Stimulated activated CD4-positive, alpha-beta T cell treated with anti-CD3 and anti-CD28 coated beads, Interleukin-15, amount 100 ng/mL, for 1 hour (primary cell): ENCODE measurements at places on chromosomes 7 and 10.

DNA sequence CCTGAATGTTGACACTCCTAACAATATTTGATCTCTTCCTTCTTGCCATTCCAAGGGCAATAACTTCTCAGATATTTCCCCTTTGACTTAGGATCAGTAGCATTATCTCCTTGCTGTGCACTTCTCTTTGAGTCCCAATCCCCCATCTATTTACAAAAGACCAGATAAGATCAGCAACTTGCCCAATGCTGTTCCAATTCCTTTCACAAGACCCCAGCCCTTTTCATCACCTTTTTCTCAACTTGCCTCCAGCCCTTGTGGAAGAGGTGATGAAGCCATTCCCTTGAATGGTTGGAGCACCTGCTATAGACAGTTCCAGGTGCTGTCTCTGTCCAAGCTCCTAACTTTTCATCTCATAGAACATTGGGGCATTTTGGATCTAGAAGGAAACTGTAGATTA is 51.1 kb upstream of the ARID5B start:
- no peak for DNase-seq

DNA sequence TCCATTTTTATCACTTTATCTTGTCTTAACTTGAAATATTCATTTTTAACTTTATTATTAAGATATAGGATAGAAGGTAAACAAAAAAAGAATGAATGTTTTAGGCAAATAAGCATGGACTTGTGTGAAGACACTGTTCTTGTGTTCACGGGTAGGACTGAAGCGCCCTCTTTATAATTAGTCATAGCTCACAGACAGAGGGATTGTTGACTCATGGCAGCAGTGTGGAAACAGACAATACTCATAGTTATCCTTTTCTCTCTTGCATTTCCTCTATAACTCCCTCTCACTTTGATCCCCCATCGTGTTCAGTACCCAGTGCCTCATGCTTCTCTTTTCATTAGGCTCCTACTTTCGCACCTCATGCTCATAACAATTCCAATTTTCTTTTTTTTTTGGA is 731.8 kb downstream of the PHTF2 start:
- DNase-seq = no peak

GRCh38 chr10:114544045-114544659 is 113.9 kb downstream of the ABLIM1 start:
- DNase-seq = peak; percentile 55

DNA sequence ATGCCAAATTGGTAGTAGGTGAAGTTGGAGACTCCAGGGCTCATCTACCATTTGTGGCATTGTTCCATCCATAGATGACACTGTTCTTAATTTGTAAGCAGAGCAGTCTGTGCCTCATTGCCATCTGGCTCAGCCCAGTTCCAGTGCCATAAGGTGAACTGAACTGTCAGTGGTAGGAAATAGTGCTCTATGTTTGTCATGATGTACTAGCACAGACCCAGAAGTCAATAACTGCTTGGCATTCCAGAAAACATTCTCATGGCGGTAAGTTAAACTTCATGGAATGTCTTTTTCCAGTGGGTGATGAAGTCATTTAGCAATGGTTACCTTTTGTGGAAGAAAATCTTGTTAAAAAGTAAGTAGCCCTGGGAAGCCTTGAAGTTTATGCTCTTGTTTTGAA is 302.7 kb downstream of the SUGCT start:
- DNase-seq = no peak

DNA sequence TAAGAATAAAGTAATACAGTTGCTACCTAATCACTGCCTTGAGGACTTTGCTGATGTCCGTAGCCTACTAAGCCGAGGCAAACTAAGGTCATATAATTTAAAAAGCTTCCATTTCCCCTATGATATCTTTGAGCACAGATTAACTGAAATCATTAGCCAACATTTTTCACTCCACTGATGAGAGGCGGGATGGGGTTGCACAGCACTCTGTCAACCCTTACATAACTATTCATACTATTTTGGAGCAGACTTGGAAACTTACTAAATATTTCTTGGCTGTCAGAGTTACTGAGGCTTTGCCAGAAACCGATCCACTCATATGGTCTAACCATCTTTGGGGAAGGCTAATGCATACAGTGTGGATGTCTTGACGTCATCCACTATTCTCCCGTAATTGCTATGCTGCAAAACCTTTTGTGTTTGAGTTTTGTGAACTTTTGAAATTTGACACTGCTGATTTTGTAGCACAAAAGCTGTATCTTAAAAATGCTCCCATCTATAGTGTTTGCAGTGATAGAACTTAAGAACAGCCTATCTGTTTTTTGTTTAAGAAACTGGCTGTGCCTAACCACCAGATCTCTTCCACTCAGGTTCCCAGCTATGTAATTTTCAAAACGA is 248.7 kb downstream of the TSPAN12 start:
- DNase-seq = no peak

- no peak for DNase-seq
Measured at GRCh38 chr10:76542307-76542930, 1095.2 kb downstream of the KCNMA1 start.

- no peak for DNase-seq
Measured at GRCh38 chr10:112884179-112884504, 65.9 kb upstream of the TCF7L2 start.

DNA sequence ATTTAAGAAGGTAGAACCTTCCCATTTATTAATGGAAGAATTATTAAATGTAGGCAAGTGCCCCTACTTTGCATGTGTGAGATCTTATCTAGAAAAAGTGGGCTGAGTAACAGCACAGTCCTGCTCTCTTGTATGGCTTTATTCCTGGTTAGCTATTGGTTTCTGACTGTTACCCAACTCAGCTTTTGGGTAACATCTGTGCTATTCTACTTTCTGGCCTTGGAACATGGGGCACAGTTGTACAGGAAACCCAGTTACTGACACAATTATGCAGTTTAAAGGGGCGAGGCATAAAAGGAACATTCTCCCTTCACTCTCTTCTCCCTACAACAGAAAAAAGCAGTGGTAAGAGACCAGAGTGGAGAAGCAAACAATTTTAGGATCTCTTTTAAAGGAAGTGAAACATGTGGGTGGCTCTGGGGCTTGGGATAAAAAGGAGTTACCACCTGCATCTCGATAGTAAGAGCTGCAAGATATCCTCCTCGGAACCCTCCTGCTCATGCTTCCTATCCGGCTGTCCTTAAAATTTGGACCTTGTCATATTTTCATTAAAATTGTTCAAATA is 16.0 kb downstream of the NUDT5 start:
- DNase-seq = no peak

GRCh38 chr10:113538151-113538550 is 14.7 kb upstream of the HABP2 start:
- DNase-seq = no peak

GRCh38 chr10:31830887-31831286 is 97.7 kb downstream of the ARHGAP12 start:
- DNase-seq = no peak

GRCh38 chr7:127375631-127376030 is 16.9 kb downstream of the ZNF800 start:
- no peak for DNase-seq

DNA sequence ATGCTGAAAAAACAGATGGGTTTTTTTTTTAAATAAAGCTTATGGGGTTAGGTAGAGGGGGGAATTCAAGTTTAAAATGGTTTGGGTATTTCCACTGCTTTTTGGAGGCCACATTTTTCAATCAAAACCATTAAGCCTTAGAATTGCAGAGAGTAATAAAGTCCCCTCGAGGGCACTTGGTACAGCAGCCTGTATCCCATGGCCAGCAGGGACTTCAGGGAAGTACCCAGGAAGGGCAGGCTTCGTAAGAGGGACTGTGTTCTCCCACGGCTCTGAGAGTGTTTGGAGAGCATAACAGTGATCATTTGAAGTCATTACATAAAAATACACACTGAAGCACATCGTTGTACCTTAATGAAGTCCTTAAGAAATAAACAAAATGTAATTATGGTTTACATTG is 432.7 kb downstream of the DPP6 start:
- DNase-seq = no peak

GRCh38 chr7:14420768-14421167 is 431.3 kb upstream of the ETV1 start:
- no peak for DNase-seq

DNA sequence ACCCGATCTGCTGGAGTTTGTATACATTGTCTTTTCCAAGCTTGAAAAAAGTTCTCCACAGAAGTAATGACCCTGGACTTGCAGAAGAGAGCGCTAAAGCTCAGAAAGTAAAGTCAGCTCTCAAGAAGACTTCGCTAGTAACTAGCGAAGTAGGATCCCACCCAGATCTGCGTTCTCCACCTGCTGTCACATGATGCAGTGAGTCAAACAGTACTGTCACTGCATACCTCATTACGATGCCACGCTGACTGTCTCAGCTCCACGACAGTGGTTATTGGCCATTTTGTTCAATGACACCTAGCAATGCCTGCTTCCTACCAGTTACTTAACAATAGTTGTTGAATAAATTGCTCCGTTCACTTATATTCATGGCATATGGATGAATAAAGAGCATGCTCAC is 29.7 kb upstream of the SEC61G start:
- no peak for DNase-seq

DNA sequence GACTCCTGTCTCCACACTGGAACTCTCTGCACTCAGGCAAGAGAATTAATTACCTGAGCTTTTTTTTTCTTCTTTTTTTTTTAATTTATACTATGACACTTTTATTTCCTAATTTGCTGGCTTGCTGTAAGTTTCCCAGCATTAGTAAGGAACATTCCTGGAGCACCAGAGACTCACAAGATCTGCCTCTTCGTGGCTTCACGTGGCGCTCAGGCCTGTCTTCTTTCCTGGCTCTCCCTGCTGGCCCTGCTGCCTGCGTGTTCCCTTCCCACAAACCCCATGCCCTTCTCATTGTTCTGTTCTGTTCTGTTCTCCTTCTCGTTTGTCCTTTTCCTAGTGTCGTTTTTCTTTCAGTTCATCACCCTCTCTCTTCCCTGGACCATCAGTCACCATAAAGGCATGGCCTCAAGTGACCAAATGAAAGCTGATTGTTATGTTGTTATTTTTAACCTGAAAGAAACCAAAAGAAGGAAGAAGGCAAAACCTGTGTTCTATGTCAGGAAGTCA is 591.6 kb upstream of the PFKP start:
- no peak for DNase-seq
